ENCODE measurements at places on chromosomes 3 and 15.

GRCh38 chr15:35545316-35545823 lies 595 bp downstream of the DPH6 start:
- H3K36me3 ChIP-seq, result no peaks in the 10 kb centered on the region
- H3K27ac ChIP-seq, result peak overlapping the region; percentile 96
- H3K4me1 ChIP-seq, result peaks cover 16% of the 10 kb centered on the region
- H3K4me3 ChIP-seq, result peak overlapping the region; percentile 92
- DNase-seq, result no peak

DNA sequence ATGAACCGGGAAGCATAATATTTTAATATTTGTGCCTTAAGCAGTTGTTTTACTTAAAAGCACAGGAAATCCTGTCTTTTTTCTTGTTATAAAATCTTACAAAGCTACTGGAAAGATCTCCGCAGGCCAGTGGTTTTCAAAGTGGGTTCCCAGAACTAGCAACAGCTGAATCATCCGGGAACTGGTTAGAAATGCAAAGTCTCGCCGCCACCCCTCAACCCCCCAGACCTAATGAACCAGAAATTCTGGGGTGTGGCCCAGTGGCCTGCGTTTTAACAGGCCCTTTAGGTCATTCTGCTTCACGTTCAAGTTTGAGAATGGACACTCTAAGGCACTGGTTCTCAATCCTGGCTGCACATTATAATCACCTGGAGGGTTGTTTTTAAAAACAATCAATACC lies 74.7 kb downstream of the PDZRN3 start:
- no peaks in the 10 kb centered on the region for H3K27me3 ChIP-seq
- H3K4me1 ChIP-seq, result no peaks in the 10 kb centered on the region

DNA sequence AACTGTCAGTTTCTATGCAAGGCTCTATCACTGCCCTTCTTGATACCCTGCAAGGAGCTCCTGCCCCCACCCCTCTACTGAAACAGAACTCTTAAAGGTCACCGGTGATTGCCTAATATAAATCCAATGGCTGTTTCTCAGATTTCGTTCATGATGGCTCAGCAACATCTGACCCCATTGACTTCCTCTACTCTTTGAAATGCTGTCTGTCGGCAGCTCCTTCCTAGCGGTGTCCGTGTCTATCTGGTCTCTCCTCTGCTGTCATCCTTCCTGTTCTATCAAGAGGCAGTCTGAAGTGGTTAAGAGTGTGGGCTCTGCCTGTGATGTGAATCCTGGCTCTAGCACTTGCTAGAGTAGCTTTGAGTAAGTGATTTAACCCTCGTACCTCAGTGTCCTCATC lies 5.5 kb downstream of the TMEM266 start:
- DNase-seq, result no peak
- H3K27ac ChIP-seq, result no peak overlapping the region
- H3K27me3 ChIP-seq, result peaks cover 59% of the 10 kb centered on the region
- H3K4me1 ChIP-seq, result peaks cover 14% of the 10 kb centered on the region

- peaks cover 42% of the 10 kb centered on the region for H3K4me1 ChIP-seq
- no peaks in the 10 kb centered on the region for H3K27me3 ChIP-seq
- H3K4me3 ChIP-seq, result peak overlapping the region; percentile 100
Measured at GRCh38 chr15:68818769-68819494, 1.8 kb downstream of the ANP32A start.

GRCh38 chr3:169596126-169596525 lies 67.4 kb downstream of the MECOM start:
- peaks cover 4% of the 10 kb centered on the region for H3K27me3 ChIP-seq
- H3K4me1 ChIP-seq, result no peaks in the 10 kb centered on the region
- H3K4me3 ChIP-seq, result no peak overlapping the region
- DNase-seq, result no peak

DNA sequence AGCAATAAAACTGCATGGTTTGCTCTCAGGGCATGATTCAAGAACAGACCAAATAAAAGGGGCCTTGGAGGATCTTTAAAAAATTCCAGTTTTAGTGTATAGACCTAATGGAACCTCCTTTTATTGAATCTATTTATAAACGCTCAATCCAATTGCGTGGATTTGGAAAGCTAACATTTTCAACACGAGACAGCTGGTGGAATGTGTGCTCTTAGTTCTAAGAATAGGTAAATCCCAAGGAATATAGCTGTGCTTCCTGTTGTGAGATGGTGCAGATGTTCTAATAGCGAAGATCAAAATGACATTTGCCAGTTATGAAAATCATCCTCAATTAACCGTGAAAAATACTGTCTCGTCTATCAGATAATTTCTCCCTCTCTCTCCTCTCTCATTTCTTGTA lies 192.5 kb downstream of the ATP10A start:
- H3K4me1 ChIP-seq, result peaks cover 1% of the 10 kb centered on the region
- H3K27me3 ChIP-seq, result peaks cover 18% of the 10 kb centered on the region
- H3K36me3 ChIP-seq, result no peaks in the 10 kb centered on the region
- H3K4me3 ChIP-seq, result no peak overlapping the region
- H3K27ac ChIP-seq, result no peak overlapping the region

DNA sequence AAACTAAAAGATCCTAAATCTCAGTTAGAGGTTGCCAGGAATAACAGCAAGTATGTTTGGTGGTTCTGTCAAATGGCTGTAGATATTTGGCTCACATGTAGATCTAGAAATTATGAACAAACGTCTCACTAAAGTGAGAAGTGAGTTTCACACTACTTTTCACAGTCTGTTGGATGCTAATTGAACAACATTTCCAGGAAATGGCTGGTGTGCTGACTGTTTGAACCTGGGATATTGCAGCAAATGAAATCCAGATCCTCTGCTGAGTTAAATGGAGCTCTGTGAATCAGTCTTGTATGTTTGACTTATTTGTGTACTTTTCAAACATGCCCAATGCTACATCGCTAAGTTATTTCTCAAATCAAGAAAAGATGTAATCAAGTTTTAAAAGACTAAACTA lies 21.3 kb upstream of the RSL24D1 start:
- no peak for DNase-seq
- no peak overlapping the region for H3K4me3 ChIP-seq
- peaks cover 55% of the 10 kb centered on the region for H3K36me3 ChIP-seq
- no peaks in the 10 kb centered on the region for H3K27me3 ChIP-seq
- H3K27ac ChIP-seq, result no peak overlapping the region

GRCh38 chr3:79200456-79200855 lies 567.3 kb downstream of the ROBO1 start:
- no peak overlapping the region for H3K4me3 ChIP-seq
- no peaks in the 10 kb centered on the region for H3K36me3 ChIP-seq
- no peak overlapping the region for H3K27ac ChIP-seq
- DNase-seq, result no peak
- H3K4me1 ChIP-seq, result no peaks in the 10 kb centered on the region
- no peaks in the 10 kb centered on the region for H3K27me3 ChIP-seq

- no peaks in the 10 kb centered on the region for H3K36me3 ChIP-seq
- H3K27ac ChIP-seq, result no peak overlapping the region
- H3K27me3 ChIP-seq, result no peaks in the 10 kb centered on the region
Measured at GRCh38 chr3:158743664-158744566, 11.7 kb upstream of the RARRES1 start.

DNA sequence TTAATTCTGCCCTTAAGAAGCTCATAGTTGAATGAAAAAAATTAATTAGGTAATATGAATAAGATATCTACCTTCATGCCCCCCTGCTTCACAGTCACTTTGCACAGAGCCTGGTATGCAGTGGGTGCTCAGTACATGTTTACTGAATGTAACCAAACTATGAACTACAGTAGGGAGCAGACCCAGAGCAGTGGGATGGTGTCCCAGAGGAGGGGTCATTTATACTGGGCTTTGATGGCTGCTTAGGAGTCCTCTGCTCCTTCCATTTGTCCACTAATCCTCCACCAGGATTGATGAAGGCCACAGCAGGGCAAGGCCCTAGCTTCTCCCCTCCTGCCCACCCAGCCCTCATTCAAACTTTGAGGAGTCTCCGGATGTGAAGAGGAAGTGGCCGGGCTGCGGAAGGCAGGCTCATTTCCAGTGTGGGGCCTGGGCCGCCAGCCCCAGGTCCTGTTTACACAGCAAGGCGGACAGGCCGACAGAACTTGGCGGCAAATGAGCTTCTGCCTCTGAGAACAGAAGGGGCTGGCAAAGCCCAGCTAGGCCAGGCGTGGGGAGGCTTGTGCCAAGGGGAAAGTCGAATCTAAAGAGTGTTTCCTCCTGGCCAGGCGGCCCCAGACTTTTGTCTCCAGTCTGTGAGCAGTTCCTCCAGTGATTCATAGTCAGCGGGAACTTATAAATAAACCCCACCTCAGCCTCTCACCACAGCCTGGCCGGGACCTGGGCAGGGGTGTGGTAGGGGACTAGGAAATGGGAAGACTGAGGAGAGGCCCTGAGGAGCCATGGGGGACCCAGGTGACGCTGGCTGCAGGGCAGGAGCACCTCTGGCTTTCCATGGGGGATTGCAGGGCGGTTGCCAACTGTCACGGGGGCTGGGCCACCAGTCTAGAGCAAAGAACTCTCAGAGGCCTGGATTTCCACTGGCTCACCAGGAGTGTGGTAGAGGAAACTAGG lies 51.6 kb upstream of the LCTL start:
- DNase-seq, result no peak
- H3K36me3 ChIP-seq, result no peaks in the 10 kb centered on the region
- peaks cover 5% of the 10 kb centered on the region for H3K4me1 ChIP-seq
- H3K27ac ChIP-seq, result no peak overlapping the region
- H3K27me3 ChIP-seq, result peaks cover 7% of the 10 kb centered on the region

DNA sequence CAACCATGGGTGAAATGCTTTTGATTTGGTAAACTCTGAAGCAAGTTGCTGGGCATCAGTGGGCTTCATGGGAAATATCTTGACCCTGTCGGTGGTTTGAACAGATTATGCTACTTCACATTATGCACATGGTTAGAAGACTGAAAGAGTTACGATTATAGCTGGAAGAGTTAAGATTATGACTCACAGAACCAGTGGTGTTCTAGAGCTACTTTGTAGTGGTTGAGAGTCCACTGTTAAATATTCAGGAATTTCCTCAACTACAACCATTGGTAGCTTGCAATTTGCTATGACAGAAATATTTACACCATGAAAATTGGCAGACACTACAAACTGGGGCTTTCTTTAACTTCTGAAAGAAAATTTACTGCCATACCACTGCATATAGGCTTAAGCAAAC lies 99.3 kb downstream of the GADL1 start:
- no peak for DNase-seq
- no peaks in the 10 kb centered on the region for H3K4me1 ChIP-seq
- no peak overlapping the region for H3K4me3 ChIP-seq
- H3K27ac ChIP-seq, result no peak overlapping the region
- no peaks in the 10 kb centered on the region for H3K36me3 ChIP-seq

DNA sequence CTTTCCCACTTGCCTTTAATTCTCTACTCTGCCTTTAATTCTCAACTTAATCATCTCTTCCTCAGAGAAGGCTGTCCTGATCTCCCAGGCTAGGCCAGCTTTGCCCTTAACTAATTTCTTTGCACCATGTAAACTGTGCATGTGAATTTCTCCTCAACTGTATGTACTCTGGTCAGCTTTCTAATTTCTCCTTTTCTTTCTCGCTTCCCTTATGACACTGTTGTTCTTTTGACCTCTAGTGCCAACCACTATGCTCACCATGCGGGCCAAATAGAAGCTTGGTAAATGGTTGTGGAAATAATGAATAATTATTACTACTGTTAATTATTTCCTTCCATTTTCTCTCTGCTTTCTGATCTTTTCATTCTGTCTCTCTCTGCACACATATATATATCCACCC lies 269.0 kb upstream of the CRBN start:
- H3K27ac ChIP-seq, result no peak overlapping the region
- DNase-seq, result no peak
- no peaks in the 10 kb centered on the region for H3K4me1 ChIP-seq
- no peak overlapping the region for H3K4me3 ChIP-seq
- no peaks in the 10 kb centered on the region for H3K27me3 ChIP-seq

DNA sequence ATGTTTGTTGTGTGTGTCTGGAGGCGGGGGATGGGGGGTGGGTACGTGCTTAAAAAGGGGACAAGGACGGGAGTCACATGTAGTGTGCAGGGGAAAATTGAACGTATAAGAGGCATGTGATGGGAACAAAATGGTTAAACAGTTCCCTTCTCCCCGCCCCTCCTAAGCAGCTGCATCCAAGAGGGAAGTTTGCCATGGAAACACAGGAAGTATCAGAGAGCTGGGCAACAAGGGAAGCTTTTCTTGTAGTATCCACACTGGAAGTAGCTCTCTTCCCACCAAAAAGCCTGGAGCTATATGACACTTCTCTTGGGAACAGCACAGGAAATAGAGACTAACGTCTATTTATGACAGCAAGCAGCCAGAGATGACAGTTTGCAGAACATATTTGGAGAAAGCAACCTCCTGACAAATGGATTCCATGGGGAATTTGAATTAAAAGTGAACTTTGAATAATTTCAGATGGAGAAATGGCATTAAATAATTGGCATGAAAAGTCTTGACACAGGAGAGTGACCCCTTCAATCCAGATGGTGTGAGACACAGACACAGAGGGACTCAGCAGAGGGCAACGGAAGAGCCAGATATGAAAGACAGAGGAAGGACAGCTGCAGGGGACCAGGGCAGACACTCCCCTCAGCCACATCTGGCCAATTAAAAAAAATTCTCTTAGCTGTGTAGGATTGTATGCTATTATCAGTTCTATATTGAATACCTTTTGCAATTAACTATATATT lies 294.2 kb upstream of the TBL1XR1 start:
- DNase-seq, result no peak
- H3K27me3 ChIP-seq, result no peaks in the 10 kb centered on the region
- H3K27ac ChIP-seq, result no peak overlapping the region
- H3K4me1 ChIP-seq, result peaks cover 6% of the 10 kb centered on the region
- no peaks in the 10 kb centered on the region for H3K36me3 ChIP-seq

GRCh38 chr15:36737430-36737891 lies 158.0 kb downstream of the CDIN1 start:
- DNase-seq, result no peak
- no peak overlapping the region for H3K4me3 ChIP-seq
- H3K36me3 ChIP-seq, result no peaks in the 10 kb centered on the region
- H3K27ac ChIP-seq, result no peak overlapping the region
- no peaks in the 10 kb centered on the region for H3K4me1 ChIP-seq
- no peaks in the 10 kb centered on the region for H3K27me3 ChIP-seq

GRCh38 chr3:171387062-171387461 lies 73.1 kb downstream of the TNIK start:
- peaks cover 28% of the 10 kb centered on the region for H3K36me3 ChIP-seq
- H3K27me3 ChIP-seq, result no peaks in the 10 kb centered on the region
- no peak overlapping the region for H3K4me3 ChIP-seq
- H3K27ac ChIP-seq, result no peak overlapping the region
- DNase-seq, result no peak

- H3K27me3 ChIP-seq, result no peaks in the 10 kb centered on the region
- no peak for DNase-seq
- H3K4me3 ChIP-seq, result no peak overlapping the region
- no peaks in the 10 kb centered on the region for H3K36me3 ChIP-seq
Measured at GRCh38 chr3:43582866-43583265, 38.9 kb downstream of the ANO10 start.

DNA sequence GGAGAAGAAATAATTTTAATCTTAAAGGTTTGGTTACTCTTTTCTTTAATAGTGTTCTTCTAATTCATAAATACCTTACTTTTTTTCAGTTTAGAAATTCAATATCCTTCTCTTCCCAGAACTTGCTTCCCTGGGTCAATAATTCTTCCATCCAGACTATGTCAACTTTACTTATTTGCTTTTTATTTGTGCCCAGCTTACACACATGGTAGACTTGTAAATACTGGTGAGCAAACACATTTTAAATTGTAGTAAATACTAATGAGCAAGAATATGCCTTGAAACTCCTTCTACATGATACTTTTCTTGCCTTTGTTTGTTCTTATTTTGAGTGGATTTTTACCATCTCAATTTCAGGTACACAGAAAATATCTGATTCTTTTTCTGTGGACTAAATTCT lies 33.7 kb downstream of the SST start:
- H3K4me1 ChIP-seq, result no peaks in the 10 kb centered on the region
- no peak overlapping the region for H3K27ac ChIP-seq
- no peak for DNase-seq
- H3K4me3 ChIP-seq, result no peak overlapping the region
- peaks cover 32% of the 10 kb centered on the region for H3K27me3 ChIP-seq
- H3K36me3 ChIP-seq, result no peaks in the 10 kb centered on the region
